Putamen (tissue), 1 donor: ENCODE measurements at places on chromosomes 11 and 22.
A peak's percentile ranks its signal among the peaks of the same experiment; 100 is the strongest.

DNA sequence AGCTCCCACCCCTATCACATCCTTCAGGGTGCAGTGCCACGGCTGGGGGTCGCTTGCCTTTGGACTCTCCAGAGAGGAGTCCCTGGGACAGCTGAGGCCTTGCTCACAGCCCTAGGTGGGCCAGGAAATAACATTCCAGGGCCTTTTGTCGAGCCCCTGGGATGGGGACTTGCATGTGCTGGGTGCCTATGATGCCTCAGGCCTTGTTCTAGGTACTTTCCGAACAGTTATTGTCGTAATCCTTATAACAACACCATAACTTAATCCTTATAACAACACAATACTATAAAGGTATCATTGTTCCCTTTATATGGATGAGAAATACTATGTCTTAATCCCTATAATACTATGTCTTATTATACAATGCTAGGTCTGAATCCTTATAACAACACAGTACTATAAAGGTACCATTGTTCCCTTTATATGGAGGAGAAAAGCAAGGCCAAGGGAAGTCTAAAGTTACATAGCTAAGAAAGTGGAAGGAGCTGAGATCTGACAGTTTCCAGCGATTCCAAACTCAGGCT lies 236.5 kb downstream of the ST3GAL4 start:
- no peak for DNase-seq

DNA sequence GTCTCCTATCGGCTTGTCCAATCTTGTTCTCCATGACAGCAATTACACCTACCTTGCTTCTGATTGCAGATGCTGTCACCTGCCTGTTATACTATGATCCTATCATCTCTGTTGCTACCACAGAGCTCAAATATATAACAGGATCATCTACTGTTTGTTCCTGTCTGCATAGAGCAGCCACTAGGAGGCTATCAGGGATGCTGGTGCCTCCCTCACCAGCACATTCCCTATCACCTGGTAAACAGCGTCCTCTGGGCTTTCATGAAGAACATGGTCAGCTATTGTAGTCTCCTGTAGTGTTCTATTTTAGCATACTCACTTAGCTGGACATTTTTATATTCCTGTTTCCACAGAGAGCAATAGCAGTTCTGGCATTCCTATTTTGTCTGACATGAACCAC lies 87.8 kb upstream of the FAT3 start:
- no peak for DNase-seq

GRCh38 chr11:79274636-79275331 lies 166.0 kb downstream of the TENM4 start:
- DNase-seq, result no peak

DNA sequence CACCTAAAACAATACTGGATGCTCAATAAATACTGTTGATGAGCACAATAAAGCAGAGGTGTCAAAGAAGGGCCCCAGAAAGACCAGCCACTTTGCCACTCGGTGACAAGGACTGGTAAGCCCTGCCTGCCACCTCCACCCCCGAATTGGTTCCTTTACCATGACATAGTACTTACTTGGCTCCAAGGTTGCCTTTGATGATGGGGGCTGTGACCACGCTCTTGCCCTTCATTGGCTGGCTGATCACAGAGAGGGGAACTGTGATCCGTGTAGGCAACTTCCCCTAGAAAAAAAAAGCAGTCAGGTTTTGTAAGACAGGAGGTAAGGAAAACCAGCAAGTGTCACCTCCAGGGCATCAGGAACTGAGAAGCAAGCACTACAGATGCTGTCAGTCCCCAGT lies 29.7 kb downstream of the NFRKB start:
- no peak for DNase-seq

- DNase-seq, result no peak
These were observed 149.1 kb downstream of the DSCAML1 start for GRCh38 chr11:117647872-117648271.

DNA sequence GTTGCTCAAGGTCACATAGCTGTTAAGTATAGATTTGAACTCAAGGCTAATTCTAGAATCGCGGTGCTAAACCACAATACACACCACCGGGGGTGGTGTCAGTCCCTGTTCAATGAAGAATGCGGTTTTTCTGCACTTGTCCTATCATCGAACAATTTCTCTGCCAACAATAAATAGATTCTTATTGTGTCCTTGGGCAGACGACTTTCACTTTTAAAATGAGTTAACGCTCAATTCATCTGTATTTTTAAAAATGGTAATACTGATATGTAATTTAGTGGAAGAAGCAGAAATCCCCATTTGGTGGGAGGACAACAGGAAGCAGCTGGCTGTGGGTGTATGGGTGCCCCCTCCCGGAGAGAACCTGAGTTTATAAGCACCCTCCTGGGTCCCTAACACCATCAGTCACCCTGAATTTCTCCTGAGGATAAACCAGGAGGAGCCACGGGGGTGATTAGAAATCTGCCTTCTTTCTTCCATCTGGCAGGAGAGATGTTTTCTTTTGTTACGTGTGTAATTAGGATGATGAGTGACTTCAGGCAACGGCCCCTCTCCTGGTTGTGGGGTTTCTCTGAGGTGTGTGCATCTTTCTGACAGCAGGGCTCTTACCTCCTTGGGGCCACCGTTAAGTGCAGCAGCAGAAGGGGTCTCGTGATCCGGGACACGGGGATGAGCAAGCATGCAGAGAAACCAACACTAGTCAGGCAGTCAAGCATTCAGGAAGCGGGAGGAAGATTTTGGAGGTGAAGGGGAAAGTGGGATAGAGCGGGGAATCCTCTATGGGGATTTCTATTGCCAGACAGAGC lies 87.7 kb downstream of the GRAMD1B start:
- no peak for DNase-seq

DNA sequence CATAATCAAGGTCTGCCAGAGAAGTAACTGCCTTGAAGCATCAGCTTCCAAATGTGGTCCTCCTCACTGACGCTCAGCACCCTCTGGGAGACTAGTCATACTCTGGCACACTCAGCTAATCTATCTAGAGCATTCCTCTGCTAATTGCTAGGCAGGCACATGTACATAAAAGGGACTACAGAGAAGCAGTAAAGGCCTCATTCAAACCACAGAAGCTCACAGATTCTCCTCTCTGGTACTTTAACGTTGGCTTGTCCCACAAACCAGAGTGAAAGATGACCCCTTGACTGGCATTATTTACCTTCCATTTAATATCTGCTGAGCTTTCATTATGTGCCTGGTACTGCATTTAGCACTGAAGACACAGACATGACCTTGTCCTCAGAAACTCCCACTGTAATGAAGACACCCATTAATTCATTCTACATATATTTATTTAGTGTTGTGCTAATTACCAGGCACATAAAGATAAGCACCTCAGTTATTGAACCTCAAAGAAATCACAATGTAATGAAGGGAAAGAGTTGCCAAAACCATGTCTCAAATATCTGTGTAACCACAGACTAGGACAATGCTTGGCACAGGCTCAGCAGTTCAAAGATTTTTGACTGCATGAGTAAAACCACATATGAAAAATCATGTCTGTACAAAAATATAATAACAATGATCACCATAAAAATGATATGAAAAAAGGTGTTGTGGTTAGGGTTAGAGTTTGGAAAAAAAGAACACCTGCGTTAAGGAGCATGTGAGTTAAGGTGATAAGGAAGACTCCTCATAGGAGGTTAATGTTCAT lies 550.4 kb downstream of the DLG2 start:
- no peak for DNase-seq

DNA sequence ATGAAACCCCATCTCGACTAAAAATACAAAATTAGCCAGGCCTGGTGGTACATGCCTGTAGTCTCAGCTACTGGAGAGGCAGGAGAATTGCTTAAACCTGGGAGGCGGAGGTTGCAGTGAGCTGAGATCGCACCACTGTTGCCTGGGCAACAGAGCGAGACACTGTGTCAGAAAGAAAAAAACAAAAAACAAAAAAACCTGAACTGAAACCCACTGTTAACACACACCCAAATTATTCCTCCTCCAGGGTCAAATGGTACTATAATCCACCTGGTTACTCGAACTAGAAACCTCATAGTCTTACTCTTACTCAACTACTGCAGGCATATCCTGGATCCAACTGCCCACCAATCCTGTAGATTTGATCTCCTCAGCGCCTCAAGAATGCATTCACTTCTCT lies 35.5 kb downstream of the USP28 start:
- no peak for DNase-seq

DNA sequence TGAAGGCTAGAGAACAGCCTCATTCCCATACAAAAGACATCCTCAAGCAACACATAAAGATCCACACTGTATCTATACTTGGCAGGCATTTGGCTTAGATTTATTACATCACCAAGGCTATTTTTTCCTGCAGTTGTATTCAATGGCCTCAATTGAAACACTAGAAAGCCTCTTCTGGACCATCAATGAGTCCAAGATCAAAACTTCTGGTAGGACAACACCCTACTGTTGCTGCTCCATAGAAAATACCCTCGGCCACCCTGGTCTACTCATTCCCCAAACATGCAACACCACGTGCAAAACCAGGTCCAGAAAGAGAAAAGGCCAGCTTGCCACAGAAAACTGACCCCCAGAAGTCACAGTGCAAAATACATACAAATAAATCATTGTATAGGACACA lies 56.9 kb upstream of the CADM1 start:
- no peak for DNase-seq

GRCh38 chr11:74574563-74574962 lies 17.8 kb upstream of the POLD3 start:
- DNase-seq, result no peak

DNA sequence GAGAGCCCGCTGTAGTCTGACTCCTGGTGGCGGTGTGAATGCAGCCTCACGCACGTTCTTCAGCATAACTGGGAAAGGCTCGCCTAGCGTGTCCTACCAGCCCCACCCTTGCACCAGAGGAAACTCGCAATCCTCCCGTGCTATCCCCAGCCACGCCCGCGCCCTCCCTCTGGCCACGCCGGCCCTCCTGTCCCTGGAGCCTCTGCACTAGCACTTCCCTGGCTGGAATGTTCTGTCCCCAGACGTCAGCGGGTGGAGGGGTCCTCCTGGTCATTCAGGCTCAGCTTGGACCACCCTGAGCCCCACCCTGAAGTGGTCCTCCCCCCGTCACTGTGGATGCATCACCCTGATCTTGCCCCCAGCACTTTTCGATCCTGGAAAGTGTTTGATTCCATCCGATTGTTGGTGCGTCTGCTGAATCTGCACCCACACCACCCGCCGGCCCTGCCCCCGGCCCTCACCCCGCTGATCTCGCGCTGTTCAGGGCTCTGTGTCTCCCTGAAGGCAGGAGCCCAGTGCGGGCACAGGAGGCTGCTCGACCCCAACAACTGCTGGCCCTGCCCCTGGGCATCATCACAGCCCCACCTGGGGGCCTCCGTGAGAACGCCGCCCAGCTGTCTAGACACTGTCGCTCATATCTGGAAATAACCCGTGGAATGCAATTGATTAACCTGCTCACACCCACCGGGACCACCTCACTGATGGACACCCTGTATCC lies 437.0 kb downstream of the TBC1D22A start:
- no peak for DNase-seq

DNA sequence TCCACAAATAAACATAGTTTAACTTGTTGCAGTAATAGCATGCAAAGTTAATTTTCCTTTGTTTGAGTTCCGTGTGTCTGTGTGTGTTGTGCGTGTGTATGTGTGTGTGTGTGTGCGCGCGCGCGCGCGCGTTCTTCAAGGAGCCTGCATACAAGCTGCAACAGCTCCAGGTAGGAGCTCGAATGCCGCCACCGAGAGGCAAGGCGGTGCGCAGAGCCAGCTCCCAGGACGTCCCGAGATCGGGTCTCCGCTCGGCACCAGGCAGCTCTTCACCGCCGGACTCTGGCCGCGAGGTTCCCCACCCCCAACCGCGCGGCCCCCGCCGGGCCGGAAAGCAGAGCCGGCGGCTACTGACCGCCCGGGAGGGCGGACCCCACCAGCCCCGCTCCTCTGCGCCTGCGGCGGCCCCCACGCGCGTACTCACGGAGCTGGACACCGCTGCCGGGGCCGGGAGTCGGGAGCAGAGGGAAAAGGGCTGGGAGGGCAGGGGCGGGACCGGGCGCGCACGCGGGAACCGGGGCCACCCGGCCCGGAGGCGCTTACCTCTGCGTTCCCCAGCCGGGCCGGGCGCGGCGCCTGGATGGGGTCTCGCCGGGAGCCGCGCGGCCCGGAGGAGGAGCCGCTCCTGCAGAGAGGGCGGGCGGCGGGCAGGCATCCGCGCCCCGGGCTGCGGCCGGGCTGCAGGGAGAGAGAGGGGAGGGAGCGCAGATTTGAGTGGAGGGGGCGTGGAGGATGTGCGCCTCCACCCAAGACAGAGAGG lies 40.4 kb upstream of the AKIP1 start:
- DNase-seq, result peak; percentile 17

- DNase-seq, result no peak
These were observed 22.4 kb upstream of the PARVA start for GRCh38 chr11:12354750-12355545.

- no peak for DNase-seq
These were observed 1.3 kb downstream of the SCARF2 start for GRCh38 chr22:20436307-20436767.

GRCh38 chr11:76629116-76629852 lies 41.3 kb downstream of the LRRC32 start:
- no peak for DNase-seq

DNA sequence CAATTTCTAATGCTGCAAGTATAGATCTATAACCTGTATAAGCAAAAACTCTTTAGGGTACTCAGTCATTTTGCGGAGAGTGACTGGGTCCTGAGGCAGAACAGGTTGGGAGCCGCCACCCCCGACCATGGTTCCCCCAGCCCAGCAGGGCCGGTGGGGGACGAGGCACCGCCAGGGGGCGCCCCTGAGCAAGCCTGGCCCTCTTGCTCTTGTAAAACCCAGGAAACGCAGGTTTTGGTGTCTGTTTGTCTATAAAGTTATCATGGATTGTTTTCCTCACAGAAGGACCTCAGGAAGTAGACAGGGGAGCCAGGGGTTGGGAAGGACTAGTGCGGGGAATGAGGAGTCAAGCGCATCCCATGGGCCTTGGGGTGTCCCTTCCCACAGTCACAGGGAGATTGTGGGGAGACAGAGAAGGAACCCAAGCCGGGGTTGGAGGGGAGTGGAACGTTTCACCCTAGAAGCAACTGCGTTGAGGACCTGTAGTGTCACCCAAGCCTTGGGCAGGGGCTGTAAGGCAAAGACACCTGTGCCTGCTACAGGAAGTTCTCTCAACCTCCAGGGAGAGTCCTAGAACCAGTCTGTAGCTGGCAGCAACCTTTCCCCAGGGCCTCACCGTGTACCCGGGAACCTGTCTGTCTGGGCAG lies 26.4 kb downstream of the KCTD17 start:
- DNase-seq, result no peak
